ENCODE measurements at places on chromosomes 7 and 10.

DNA sequence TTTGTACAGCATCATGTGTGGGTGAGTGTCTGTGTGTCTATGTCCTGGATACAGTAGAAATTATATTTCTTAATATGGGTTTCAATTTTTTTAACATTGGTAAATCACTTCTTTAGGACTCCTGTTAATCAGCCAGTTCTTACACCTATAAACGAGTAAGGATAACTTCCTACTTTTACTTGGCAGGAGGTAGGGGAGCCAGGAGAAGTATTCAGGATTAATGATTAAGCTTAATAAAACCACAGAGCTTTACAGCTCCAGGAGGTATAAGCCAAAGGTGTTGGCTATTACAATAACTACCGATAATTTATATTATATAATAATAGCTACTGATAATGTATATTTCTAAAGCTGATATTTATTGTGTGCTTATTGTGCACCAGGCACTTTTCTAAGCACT, 1.7 kb upstream of the FAM3C start:
- DNase-seq, result no peak

- no peak for DNase-seq
Measured at GRCh38 chr10:100163704-100164621, 21.9 kb downstream of the ERLIN1 start.

DNA sequence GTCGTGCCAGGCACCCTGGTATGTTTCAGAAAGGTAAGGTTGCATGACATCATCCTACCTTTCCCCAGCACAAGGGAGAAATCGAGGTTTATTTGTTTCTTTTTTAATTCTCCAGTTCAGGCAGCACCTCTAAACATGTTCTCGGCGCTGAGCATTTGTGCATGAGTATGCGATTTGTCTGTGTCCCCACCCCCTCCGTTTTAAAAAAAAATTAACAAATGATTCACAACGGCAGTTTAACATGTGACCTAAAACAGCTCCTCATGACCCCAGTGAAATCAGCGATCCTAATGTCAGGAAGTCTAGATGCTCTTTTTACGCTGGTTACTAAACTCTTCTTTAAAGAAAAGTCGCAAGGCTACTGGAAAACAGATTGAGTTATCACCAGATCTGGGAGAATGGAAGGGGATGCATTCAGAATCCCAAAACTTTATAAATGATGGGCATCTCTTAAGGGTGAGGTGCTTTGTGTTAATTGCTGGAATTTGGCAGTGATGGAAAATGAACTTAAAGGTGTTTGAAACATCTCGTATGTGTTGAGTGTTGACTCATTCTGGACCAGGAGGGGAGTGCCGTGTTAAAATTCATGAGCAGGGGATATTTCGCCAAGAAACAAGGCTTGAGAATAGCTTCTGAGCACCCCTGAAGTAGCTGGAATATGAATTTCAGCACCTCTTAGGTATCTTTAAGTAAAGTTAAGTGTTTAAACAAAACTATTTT, 106.8 kb upstream of the PDCD4 start:
- DNase-seq, result no peak

GRCh38 chr7:156177422-156178055, 365.3 kb upstream of the SHH start:
- no peak for DNase-seq

- no peak for DNase-seq
Measured at GRCh38 chr10:118930614-118931013, 98.9 kb upstream of the NANOS1 start.

DNA sequence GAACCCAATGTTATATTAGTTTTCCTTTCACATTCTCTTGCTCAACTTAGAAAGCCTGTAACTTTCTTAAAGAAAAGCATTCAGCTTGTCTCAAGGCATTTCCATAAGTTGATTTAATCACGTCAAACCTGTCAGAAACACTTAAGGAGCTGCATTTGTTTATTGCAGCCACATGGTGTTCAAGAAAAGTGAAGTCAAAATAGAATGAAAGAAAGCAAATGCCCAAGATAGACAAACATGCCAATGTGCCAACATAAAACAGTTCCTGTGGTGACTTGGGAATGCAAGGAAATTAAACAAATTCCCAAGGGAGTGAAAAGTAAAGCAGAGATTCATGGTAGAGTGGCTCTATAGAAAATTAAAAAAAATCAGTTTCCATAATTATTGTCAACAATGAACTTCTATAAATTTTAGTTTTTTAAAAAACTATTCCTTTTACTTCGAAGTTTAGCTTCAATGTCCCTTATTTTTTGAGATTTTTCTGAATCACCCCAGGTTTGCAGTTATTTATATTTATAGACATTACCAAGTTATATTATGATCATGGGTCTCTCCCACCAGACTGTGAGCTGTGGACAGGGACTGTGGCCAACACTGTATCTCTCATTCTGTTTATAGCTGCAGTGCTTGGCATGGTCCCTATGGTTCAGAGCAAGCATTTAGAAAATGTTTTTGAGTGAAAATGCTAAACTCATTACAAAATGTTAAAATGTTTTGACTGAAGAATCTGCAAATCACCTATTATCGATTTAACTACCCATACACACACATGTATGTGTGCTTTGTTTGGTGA, 887.4 kb downstream of the REEP3 start:
- no peak for DNase-seq

DNA sequence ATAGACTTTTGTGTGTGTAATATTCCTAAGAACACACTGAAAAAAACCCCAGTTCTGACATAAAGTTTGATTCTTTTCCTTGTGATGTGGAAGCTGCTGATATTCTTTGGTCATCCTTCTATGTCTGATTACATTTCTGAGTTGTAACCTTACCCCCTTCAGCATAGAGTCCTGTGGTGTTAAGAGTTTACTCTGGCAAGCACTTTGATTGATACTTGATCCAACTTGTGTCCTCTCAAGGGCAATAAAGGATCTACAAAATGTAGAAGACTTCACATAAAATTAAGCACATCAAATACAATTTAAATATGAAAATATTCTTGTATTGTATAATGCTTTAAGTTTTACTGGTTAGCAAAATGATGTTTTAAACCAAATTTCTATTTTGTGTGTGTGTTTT, 221.7 kb upstream of the DKK1 start:
- no peak for DNase-seq

- no peak for DNase-seq
Measured at GRCh38 chr7:36047091-36047658, 105.9 kb upstream of the EEPD1 start.

- no peak for DNase-seq
Measured at GRCh38 chr10:85402541-85402940, 964.1 kb downstream of the GRID1 start.

DNA sequence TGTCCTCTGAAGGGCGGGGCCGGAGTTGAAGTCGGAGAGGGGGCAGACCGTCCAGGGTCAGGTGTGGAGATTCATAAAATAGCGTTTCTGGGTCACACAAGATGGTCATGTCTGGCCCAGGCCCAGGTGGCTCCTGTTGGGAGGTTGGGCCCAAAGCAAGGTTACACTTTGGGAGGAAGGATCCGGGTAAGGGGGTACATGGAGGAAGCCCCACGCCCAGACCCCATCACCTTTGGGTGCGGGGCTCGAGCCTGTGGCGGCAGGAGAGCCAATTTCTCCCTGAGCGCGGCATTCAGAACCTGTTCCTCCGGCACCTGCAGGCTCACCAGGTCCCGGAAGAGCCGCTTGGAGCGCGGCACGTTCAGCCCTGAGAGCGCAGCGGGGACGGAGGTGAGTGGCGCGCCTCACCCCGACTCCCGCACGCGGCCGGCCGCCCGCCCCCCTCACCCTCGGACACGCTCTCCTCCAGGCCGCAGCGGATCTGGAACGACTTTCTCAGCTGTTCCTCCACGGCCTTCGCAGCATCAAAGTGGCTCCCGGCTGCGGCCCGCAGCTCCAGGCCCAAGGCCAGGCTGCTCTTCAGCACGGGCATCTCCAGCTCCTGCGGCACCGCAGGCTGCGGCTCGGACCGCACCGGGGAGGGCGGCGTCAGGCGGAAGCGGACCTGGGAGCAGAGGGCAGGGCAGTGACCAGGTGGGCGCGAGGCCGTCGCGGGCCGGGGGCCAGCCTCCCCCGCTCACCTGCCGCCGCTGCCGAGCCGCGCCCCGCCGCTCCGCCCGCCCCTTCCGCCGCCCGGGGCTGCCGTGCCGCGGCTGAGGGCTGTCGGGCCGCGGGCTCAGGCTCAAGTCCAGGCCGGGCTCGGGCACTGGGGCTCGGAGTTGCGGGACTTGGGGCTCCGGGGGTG, 644 bp downstream of the PPP1R35 start:
- peak; percentile 66 for DNase-seq

- no peak for DNase-seq
Measured at GRCh38 chr7:90605055-90605454, 8.9 kb downstream of the CDK14 start.
